ENCODE measurements at places on chromosomes 7 and 10. TPM values are rescaled to one million over a fixed set of nuclear protein-coding genes. Genes with fewer than 3 reads are reported as not detected.

Gene SH2D4B
- total RNA-seq, result not detected

Gene PNLIPRP2
- total RNA-seq, result 13.0 TPM

Gene OR2A1
- not detected for total RNA-seq

Gene TLL2
- 0.83 TPM for total RNA-seq

GRCh38 chr7:2862831-2863361, 18.8 kb upstream of the GNA12 start:
- no peak for DNase-seq

Gene TWIST1
- total RNA-seq, result 2.5 TPM

Gene PIK3AP1
- total RNA-seq, result 13.7 TPM
